HFFc6 (cell line): ENCODE measurements at places on chromosomes 6 and 20. TPM values are rescaled to one million over a fixed set of nuclear protein-coding genes. Genes with fewer than 3 reads are reported as not detected.

- DNase-seq, result no peak
These were observed 64.5 kb downstream of the IPCEF1 start for GRCh38 chr6:154292066-154292465.

GRCh38 chr6:168127384-168127868 lies 48.4 kb upstream of the FRMD1 start:
- DNase-seq, result no peak

GRCh38 chr6:7787731-7788130 lies 61.8 kb downstream of the BMP6 start:
- no peak for DNase-seq

DNA sequence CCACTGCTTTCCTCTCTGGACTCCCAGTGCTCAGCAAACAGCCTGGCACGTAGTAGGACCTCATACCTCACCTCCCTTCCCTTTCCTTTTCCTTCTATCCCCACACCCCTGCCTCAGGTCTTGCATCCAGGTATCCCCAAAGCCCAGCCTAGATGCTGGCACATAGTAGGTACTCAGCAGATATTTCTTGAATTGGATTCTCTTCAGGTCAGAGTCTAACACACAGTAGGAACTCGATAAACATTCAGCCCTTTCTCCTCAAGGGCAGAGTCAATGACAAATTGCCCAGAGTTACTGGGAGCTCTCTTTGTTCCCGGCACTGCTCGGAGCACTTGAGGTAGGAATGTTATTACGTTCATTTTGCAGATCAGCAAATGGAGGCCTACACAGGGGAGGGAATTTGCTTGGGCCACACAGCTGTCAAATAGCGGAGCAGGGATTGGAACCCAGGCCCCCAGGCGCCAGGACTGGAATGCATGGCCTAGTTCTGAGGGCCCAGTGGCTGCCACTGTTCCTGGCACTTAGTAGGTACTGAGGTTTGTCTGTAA lies 25.9 kb downstream of the NOL4L start:
- no peak for DNase-seq

DNA sequence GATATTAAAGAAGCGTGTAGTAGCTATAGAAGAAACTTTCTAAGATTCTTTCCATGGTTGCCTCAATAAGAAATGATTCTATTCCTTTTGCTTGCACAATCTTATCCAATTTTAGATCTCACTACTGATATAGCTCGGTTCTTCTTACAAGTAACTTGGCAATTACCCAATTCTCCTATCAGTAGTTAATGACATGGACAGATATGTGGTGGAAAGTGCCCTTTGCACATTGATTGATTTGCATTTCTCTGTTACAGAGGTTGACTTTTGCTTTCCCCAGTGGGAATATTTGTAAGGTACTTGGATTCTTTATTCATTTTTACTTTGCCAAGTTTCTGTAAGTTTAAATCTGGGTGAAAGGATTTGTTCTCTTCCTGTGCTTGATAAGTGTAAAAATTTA lies 93.7 kb upstream of the QKI start:
- no peak for DNase-seq

DNA sequence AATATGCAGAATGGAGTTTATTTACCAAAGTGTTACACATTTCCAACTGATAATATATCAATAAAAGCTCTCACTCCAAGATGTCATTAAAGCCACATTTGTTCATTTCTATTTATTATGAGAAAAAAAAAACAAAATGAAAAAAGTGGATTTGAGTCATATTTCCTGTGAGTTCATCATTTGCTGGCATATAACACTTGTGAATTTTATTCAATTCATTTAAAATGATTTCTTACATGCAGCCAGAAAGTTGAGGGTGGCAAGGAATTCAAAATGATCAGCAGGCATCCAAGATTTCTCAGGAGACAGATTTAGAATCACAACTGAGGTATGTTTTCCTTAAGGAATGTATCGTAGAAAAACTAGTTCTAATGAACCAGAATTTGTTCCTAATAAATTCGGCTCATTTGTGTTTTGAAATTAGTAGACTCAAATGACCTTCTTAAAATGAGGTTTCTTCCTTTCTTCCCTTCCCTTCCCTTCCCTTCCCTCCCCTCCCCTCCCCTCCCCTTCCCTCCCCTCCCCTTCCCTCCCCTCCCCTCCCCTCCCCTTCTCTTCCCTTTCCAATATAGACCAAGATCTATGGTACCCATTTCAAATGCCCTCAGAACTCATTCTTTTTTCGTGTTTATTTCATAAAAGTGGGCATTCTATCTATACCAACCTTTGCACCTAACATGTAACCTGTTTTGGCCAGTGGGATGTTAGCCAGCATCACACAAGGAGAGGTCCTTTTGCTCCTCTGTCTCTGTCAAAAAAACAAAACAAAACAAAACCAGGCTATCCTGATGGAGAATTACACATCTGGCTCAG lies 357.9 kb upstream of the TSHZ2 start:
- no peak for DNase-seq

DNA sequence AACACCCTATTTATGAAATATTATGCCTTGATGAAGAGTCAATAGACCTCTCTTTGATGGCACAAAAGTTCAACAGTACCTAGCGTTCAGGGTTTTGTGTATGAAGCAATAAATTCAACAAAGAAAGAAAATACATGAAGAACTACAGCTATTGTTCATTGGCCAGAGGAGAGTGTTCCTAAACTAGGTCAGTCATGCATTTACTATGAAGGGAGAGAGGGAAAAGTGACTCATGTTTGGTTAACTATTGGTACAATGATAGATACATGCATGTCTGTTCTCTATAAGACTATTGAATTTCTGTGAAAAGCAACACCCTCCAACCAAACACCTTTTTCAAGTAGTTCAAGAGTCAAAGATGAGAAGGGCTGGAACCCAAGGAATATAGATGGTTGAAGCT lies 50.7 kb downstream of the CLIC5 start:
- no peak for DNase-seq

- DNase-seq, result no peak
These were observed 75.5 kb upstream of the CD2AP start for GRCh38 chr6:47402081-47402480.

DNA sequence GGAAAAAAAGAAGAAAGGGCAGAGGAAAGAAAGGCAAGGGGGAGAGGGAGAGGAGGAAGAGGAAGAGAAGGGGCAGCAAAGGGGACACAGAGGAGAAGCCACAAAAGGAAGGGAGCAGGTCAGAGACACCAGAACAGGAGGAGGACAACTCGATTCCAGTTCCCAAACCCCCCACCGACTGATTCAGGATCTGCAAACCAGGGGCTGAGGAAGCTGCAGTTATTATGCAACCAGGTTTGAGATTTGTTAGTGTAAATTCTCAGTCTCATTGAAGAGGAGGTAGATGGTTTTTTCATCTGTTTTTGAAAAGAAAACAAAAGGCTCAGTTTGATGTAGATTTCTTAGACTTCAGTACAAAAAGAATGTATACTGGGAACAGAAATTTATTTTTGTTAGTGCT lies 202.8 kb downstream of the FOXC1 start:
- no peak for DNase-seq

DNA sequence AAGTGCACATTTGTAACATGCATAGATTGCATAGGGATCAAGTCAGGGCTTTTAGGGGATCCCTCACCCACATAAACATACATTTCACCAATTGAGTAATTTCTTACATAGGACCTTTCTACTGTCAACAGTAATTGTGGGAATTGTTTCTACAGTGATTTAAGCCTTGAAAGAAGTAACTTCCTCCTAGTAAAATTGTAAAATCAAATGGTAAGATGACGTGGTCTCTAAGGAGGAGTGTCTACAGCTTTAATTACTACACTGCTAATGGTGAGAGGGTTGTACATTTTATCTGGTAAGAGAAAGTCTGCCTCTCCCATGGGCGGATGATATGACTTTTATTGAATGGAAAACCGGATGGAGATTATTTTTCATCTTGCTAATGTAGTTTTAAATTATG lies 98.0 kb downstream of the RPP40 start:
- DNase-seq, result no peak

- DNase-seq, result no peak
These were observed 64.7 kb downstream of the C6orf118 start for GRCh38 chr6:165244524-165245247.

GRCh38 chr20:14996883-14997672 lies 659.7 kb upstream of the FLRT3 start:
- no peak for DNase-seq

- DNase-seq, result no peak
These were observed 6.1 kb upstream of the SFT2D1 start for GRCh38 chr6:166348305-166348949.

- no peak for DNase-seq
These were observed 10.3 kb downstream of the ZMYND8 start for GRCh38 chr20:47346172-47346571.

GRCh38 chr20:62695448-62696414 lies 12.9 kb upstream of the NTSR1 start:
- DNase-seq, result no peak

GRCh38 chr6:35552285-35552917 lies 39.7 kb upstream of the TULP1 start:
- DNase-seq, result peak; percentile 36

GRCh38 chr20:2690213-2690612 lies 2.4 kb upstream of the EBF4 start:
- no peak for DNase-seq

GRCh38 chr6:118206221-118206620 lies 299.2 kb downstream of the SLC35F1 start:
- no peak for DNase-seq

The AIF1 gene
- not detected in 3 replicates for total RNA-seq

The ENPP1 gene
- 38.5 to 40.4 TPM (median 39.5 TPM) in 3 replicates for total RNA-seq

The SOX4 gene
- total RNA-seq, result 3.5 to 6.6 TPM (median 6.4 TPM) in 3 replicates

The SYCP2 gene
- total RNA-seq, result 0.46 to 1.2 TPM (median 0.56 TPM) in 3 replicates

The OLIG3 gene
- total RNA-seq, result not detected in 3 replicates
